Stimulated activated CD8-positive, alpha-beta memory T cell treated with anti-CD3 and anti-CD28 coated beads, Interleukin-15, amount 100 ng/mL, for 24 hours (primary cell): ENCODE measurements at places on chromosomes 1 and 21.

DNA sequence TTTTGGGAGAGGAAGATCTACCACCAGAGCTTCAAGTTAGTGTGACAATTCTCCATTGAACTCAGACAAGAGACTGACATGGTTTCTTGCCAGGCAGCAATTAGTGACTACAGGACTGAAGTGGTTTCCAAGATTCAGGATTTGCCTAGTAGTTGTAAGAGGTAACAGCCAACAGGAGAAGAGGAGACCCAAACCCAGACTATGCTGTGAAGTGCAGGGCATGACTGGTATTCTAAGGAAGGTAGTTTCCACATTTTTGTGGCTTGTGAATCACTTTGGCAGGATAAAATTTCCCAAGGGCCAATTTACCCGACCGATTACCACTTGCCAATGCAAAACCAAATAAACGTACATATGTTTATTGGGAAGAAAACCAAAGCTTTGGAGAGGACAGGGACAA lies 14.7 kb upstream of the RAP1A start:
- no peak for DNase-seq

GRCh38 chr1:150804671-150805070 lies 3.4 kb downstream of the CTSK start:
- DNase-seq, result no peak

GRCh38 chr1:31180338-31180737 lies 59.3 kb downstream of the NKAIN1 start:
- no peak for DNase-seq

GRCh38 chr1:19359357-19359756 lies 47.2 kb downstream of the SLC66A1 start:
- no peak for DNase-seq

DNA sequence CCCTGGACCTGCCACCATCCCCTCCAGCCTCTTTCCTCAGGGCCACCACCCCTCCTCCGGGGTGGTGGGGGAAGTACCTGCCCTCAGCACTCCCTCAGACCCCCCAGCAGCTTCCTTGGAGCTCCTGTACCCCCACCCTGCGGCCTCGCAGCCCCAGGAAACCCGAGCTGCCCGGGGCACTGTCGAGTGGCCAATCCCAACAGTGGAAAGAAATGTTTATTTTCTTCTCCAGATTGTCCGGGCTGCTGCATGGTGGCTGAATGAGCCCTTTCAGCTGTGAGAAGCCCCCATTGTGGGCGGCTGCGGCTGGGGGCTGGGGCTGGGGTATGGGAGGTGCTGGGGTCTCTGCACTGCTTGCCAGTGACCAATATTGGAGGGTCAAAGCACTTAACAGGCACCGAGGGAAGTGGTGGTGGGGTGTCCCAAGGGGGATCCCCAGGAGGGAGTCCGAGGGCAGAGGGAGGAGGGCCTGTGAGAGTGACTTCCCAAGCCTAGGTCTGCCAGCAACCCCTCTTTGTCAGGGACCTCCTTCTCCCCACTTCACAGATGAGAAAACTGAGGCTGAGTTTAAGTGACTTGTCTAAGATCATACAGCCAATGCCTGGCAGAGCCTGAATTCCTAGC lies 25.2 kb downstream of the RUNX3 start:
- no peak for DNase-seq

DNA sequence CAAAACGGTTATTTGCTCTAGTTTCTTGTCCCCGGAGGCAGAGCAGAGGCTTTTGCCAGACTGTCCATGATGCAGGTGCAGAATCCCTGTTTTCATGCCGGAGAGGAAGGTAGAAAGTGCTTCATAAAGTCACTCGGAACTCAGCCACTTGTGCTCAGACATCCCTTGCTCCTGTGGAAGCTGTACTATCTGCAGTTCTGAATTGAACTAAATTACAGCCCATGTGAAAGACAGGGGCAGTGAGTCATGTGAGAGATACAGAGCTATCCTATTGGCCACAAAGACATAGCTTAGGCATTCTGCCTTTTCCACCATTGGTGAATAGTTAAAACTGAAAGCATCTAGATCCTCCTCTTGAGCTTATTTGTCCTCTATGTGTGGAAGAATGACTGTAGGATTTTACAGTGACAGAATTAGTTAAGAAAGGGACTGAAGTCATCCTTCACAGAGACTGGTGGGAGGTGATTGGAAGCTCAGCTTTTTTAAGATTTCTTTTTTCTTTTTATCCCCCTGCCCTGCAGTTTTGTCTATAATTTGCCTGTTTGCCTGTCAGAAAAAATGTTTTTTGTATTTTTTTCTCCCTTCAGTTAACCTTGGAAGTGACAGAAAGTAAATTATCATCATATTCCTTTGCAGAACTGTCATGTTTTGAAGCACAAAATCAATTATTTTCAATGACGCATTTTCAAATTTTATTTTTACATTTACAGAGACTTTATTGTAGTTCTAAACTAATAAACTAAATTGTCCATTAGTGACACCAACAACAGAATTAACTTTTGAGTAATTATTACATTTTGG lies 298.6 kb downstream of the PTPRC start:
- no peak for DNase-seq

DNA sequence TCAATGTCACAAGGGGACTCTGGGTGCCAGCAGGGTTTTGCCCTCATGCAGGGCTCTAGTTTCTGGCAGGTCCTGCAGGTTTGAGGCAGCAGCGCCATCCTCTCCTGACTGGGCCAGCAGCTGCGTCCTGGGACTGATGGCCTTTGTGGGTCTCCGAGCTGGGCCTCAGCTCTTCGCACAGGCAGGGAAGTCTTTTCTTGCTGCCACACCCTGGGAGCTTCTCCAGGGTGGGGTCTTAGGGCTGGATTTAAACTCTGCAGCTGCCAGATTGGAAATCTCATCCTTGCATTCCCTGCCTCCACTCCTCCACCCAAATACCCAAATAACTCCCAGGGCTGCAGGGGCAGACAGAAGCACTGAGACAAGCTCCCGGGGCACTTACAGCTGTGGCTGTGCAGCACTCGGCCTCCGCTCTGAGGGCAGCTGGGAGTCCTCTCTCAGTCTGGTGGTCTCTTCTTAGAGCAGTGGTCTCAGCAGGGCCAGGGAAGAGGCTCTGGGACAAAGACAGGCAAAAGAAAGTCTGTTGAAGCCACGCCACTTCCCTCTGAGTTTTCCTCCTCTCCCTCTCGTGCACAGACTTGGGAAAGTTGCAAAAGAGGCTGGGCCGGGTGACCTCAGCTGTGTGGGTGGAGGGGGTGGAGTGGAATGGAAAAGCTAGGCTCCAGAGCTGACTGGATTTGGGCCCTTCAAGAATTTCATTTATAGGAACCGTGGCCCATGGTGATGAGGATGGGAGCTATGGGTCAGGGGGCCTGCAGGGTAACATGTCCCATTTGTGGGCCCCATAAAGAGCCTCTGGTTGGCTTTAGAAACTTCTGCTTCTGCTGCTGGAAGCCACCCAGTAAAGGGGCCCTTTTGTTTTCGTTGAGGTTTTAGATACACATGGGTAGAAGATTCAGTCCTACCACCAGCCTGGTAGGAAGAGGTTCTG lies at the start of gene RAB7B:
Gene RAB7B (minus strand): TSS at position 525 of the 931 bp plus-strand sequence. CDS start 9,260 bp downstream, outside the sequence.
- no peak for DNase-seq

DNA sequence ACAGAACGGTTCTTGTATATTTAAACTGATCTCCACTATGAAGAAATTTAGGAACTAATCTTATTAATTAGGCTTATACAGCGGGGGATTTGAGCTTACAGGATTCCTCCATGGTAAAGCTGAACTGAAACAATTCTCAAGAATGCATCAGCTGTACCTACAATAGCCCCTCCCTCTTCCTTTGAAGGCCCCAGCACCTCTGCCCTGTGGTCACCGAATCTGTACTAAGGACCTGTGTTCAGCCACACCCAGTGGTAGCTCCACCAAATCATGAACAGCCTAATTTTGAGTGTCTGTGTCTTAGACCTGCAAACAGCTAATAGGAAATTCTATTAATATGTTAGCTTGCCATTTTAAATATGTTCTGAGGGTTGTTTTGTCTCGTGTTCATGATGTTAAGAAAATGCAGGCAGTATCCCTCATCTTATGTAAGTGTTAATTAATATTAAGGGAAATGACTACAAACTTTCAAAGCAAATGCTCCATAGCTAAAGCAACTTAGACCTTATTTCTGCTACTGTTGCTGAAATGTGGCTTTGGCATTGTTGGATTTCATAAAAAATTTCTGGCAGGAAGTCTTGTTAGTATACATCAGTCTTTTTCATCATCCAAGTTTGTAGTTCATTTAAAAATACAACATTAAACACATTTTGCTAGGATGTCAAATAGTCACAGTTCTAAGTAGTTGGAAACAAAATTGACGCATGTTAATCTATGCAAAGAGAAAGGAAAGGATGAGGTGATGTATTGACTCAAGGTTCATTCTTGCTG lies 147.2 kb downstream of the NR5A2 start:
- no peak for DNase-seq

GRCh38 chr1:232176222-232176621 lies 453.7 kb downstream of the SIPA1L2 start:
- DNase-seq, result no peak

DNA sequence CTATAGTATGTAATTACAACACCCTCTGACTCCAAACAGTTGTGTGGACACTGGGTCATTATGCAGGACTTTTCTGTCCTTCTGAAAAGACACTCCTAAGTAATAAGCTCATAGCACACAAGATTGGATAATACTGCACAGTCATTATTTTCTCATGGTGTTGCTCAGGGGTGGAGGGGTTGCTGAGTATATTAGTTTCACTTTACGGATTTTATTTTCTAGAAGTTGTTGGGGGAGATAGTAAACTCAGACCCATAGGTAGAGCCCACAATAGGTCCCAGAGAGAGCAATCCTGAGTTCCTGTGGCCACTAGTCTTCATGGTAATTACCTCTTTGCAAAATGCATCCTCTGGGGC lies 53.4 kb downstream of the DUSP10 start:
- no peak for DNase-seq

- no peak for DNase-seq
Observed at GRCh38 chr1:228940926-228941325, 205.6 kb downstream of the RHOU start.

- no peak for DNase-seq
Observed at GRCh38 chr1:93344886-93345632, 648 bp upstream of the DR1 start.

DNA sequence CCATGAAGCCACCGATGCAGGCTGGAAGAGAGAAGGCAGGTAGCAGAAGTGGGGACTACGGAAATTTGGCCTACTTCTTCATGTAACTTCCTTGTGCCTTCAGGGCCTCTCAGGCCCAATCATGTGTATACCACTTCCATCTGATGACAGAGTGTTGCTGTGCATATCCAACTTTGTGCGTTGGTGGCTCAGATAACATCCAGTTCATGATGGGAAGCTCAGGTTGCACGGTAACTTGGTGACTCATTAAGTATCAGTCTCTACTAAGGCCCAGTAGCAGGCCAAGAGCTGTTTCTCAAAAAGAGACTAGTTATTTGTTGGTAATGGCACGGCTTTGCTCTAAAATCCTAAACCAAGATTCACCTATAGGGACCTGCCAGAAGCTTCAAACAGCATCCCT lies 117.6 kb downstream of the LTN1 start:
- no peak for DNase-seq

GRCh38 chr1:48338257-48338656 lies 115.7 kb downstream of the SLC5A9 start:
- no peak for DNase-seq

GRCh38 chr1:56992318-56993125 lies 26.7 kb upstream of the C8B start:
- DNase-seq, result no peak

- DNase-seq, result no peak
Observed at GRCh38 chr1:26078286-26079177, 11.1 kb upstream of the TRIM63 start.

DNA sequence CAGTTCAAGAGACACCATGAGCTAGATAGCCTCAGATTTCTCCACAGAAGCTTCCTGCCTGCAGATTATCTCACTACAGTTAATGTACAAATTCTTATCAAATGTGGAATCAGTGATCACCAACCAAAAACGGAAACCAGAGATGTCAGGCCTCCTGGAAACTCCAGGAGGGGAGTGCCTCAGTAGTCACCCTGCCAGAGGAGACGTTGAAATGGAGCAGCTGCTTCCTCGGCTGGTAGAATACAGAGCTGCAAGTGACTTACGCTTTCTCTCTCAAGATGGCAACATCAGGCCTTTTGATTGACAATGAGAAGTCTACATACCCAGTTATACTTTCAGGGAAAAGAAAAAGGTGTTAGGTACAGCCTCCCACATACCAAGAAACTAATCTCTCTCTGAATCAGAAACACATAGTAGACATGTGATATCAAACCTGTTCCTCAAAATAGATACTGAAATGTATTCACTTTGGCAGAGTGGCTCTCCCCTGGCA lies 52.2 kb downstream of the ACP6 start:
- DNase-seq, result no peak

GRCh38 chr1:158572226-158572625 lies 1.8 kb upstream of the OR6P1 start:
- no peak for DNase-seq

- DNase-seq, result no peak
Observed at GRCh38 chr1:188872376-188872775, 1605.3 kb downstream of the BRINP3 start.

- DNase-seq, result no peak
Observed at GRCh38 chr1:36157973-36158826, 2.2 kb downstream of the MAP7D1 start.

DNA sequence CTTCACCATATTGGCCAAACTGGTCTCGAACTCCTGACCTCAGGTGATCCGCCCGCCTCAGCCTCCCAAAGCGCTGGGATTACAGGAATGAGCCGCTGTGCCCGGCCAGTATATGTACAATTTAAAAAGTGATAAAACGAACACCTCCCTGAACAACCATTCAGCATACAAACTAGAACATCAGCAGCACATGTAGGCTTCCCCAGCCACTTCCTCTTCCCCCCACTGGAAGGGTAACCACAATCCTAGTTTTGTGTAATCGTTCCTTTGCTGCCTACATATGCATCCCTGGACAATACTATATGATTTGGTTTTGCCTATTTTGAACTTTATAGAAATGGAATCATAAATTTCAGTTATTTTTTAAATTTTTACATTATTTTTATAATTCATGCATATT lies 60.4 kb downstream of the DESI2 start:
- DNase-seq, result no peak

GRCh38 chr1:187948170-187948794 lies 1119.5 kb downstream of the PLA2G4A start:
- DNase-seq, result no peak

DNA sequence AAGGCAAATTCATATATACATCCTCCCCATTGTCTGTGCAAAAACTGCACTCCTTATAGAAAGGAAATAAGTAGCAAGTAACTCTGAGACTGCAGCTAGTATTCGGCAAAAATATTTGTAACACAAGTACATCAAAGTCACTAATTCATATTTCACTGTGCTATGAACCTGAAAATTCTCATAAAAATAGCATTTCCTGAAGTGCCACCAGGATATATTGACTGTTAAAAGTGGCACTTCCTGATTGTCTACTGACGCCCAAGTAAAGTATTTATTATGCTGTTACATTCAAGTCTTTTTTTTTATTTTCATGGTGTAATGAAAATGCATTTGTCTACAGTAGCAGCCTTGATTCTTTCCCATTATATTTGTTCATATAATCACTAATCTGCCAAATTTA lies 673.8 kb downstream of the PTPRC start:
- DNase-seq, result no peak

DNA sequence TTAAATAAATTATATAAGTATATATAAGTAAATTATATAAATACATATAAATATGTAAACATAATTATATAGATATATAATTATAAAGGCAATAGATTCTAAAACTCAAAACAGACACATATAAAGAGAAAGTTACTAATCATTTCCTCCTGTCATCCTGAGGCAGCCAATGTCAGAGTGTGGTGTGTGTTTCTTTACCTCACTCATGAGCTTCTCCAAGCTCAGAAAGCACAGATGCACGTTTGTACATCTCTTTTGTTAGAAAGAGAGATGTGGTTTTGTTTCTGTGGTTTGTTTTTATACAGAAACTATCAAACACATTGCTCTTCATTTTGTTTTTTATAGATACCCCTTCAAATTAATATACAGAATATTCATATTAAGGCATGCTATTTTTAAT lies 594.8 kb downstream of the USP25 start:
- DNase-seq, result no peak
